ENCODE measurements at places on chromosomes 16 and 17.
A peak's percentile ranks its signal among the peaks of the same experiment; 100 is the strongest.

GRCh38 chr17:40317345-40317873, 8.4 kb downstream of the RARA start:
- H3K4me1 ChIP-seq: peaks cover 47% of the 10 kb centered on the region
- peak overlapping the region; percentile 97 for H3K4me3 ChIP-seq
- peak overlapping the region; percentile 62 for H3K27ac ChIP-seq
- H3K36me3 ChIP-seq: no peaks in the 10 kb centered on the region

GRCh38 chr17:66444031-66444430, 141.6 kb downstream of the PRKCA start:
- peaks cover 51% of the 10 kb centered on the region for H3K4me1 ChIP-seq
- H3K4me3 ChIP-seq: no peak overlapping the region
- no peak for DNase-seq
- H3K27ac ChIP-seq: no peak overlapping the region

GRCh38 chr17:33113991-33114370, 122.3 kb downstream of the SPACA3 start:
- H3K4me1 ChIP-seq: no peaks in the 10 kb centered on the region
- no peaks in the 10 kb centered on the region for H3K27me3 ChIP-seq
- H3K4me3 ChIP-seq: no peak overlapping the region
- no peak overlapping the region for H3K27ac ChIP-seq

- peaks cover 19% of the 10 kb centered on the region for H3K27me3 ChIP-seq
- H3K36me3 ChIP-seq: no peaks in the 10 kb centered on the region
- DNase-seq: no peak
- H3K4me1 ChIP-seq: no peaks in the 10 kb centered on the region
Measured at GRCh38 chr17:40499551-40500189, 1.8 kb downstream of the TNS4 start.

DNA sequence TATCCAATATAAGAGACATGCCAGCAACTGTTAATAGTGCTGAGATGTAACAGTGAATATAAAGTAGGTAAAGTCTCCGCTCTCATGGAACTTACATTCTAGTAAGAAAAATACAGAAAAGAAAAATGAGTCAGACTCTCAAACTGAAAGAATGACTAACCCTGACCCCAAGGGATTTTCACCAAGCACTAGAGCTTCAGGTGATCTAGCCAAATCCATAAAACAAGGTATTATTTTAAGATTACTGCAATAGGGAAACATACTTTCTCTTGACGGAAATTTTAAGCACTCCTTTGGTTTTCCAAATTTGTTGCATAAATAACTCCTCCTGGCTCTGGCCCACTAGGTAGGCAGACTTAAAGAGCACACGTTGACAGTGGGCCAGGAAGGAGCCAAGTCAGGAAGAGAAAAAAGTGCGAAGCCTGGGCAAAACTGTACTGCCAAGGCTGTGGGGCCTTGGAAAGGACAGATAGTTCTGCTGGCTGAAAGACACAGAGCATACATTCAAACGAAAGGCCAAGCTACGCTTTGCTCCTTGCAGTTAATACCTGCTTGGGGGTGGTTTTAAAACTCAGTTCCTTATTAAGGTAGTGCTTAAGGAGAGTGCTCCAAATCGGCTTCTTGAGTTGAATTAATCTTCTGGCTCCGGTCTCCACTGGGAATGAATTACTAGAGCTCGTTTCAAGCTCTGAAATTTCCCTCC, 1.4 kb downstream of the GOT2 start:
- DNase-seq: no peak
- H3K36me3 ChIP-seq: no peaks in the 10 kb centered on the region
- no peaks in the 10 kb centered on the region for H3K27me3 ChIP-seq
- H3K27ac ChIP-seq: no peak overlapping the region
- H3K4me3 ChIP-seq: peak overlapping the region; percentile 97

GRCh38 chr17:41382394-41382793, 288 bp upstream of the KRT34 start:
- no peaks in the 10 kb centered on the region for H3K4me1 ChIP-seq
- H3K36me3 ChIP-seq: no peaks in the 10 kb centered on the region
- H3K27me3 ChIP-seq: no peaks in the 10 kb centered on the region

- no peaks in the 10 kb centered on the region for H3K36me3 ChIP-seq
- no peak overlapping the region for H3K27ac ChIP-seq
- DNase-seq: no peak
- H3K4me1 ChIP-seq: no peaks in the 10 kb centered on the region
Measured at GRCh38 chr16:55116165-55116920, 185.7 kb downstream of the IRX5 start.

DNA sequence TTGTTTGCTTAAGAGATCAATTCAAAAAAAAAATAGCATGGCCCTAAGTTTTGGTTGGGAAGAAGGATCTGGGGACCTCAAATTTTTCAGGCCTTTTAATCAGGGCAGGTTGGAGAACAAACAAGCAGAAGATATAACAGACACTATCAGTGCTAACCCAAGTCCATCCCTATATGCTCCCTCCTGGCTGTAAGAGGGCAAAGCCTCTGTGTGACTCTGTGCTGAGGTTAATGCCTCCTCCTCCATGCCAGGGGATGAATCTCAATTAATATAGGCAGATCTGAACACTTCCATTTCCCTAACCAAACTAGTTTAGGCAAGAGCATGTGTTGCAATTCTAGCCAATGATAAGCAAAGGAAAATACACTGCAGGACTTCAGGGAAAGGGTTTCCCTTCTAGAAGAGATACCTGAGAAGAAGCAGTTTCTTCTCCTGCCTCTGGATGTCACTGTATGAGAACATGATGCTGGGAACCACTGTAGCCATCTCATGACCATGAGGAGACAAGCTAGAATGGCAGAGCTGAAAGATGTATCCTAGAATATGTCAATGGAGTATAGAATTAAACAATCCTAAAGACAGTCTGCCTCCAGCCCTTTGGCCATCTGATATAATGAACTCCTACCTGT, 76.0 kb downstream of the CHD9NB start:
- peak; percentile 19 for DNase-seq
- H3K4me1 ChIP-seq: no peaks in the 10 kb centered on the region
- H3K27ac ChIP-seq: no peak overlapping the region
- H3K27me3 ChIP-seq: no peaks in the 10 kb centered on the region

- H3K27me3 ChIP-seq: peaks cover 90% of the 10 kb centered on the region
- H3K4me1 ChIP-seq: no peaks in the 10 kb centered on the region
- no peak for DNase-seq
- no peaks in the 10 kb centered on the region for H3K36me3 ChIP-seq
- no peak overlapping the region for H3K27ac ChIP-seq
Measured at GRCh38 chr17:7095625-7096024, 15.6 kb upstream of the CLEC10A start.

- H3K4me1 ChIP-seq: no peaks in the 10 kb centered on the region
- no peak overlapping the region for H3K27ac ChIP-seq
- no peaks in the 10 kb centered on the region for H3K36me3 ChIP-seq
- no peak for DNase-seq
- H3K27me3 ChIP-seq: no peaks in the 10 kb centered on the region
Measured at GRCh38 chr17:60888812-60889709, 211.4 kb downstream of the BCAS3 start.

- no peaks in the 10 kb centered on the region for H3K36me3 ChIP-seq
- no peaks in the 10 kb centered on the region for H3K27me3 ChIP-seq
- peak overlapping the region; percentile 95 for H3K4me3 ChIP-seq
- peak overlapping the region; percentile 93 for H3K27ac ChIP-seq
- no peak for DNase-seq
Measured at GRCh38 chr17:72590882-72591281, 470.1 kb downstream of the SOX9 start.

DNA sequence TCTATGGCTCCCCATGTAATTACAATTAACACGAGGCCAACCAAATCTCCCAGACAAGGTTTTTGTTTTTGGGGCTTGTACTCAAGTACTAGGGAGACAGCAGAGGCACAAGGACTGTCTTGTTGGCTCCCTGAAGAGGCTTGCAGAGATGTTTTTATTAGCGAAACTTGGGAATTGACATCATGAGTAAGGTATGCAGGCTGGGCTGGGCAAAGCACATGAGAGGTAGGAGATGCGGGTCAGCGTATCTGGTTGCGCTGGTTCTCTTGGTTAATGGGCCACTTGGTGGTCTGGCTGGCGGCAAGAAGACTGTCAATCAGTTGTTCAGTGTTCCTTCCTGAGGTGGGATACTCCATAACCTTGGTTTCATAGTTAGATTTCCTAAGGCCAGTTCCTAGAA, 28.9 kb downstream of the LCMT1 start:
- H3K4me3 ChIP-seq: no peak overlapping the region
- no peaks in the 10 kb centered on the region for H3K36me3 ChIP-seq
- no peaks in the 10 kb centered on the region for H3K4me1 ChIP-seq
- no peaks in the 10 kb centered on the region for H3K27me3 ChIP-seq

GRCh38 chr17:74130841-74131240, 72.6 kb upstream of the RPL38 start:
- H3K27me3 ChIP-seq: peaks cover 71% of the 10 kb centered on the region
- peaks cover 4% of the 10 kb centered on the region for H3K4me1 ChIP-seq
- no peak for DNase-seq
- H3K36me3 ChIP-seq: no peaks in the 10 kb centered on the region
- no peak overlapping the region for H3K4me3 ChIP-seq

DNA sequence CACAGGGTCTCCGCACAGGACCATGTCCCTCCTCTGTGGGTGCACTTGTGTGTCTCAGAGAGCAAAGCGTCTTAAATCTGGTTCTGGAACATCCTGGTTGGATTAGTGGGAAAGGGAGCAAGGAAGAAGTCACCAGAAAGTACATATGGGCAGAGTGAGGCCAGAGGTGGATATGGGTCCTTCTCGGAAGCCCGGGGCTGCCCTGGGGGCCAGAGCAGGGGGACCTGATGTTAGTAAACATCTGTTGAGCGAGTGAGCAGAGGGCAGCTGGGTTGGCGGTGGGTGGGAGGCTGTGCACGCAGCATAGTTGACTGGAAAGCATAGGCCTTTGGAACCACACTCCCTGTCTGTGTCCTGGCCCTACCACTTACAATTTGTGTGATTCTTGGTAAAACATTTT, 22.7 kb downstream of the UNC13D start:
- H3K4me1 ChIP-seq: peaks cover 9% of the 10 kb centered on the region
- H3K27me3 ChIP-seq: no peaks in the 10 kb centered on the region
- no peak overlapping the region for H3K27ac ChIP-seq
- no peak overlapping the region for H3K4me3 ChIP-seq
- DNase-seq: no peak
- H3K36me3 ChIP-seq: no peaks in the 10 kb centered on the region

GRCh38 chr17:67243284-67243683, 1.7 kb downstream of the HELZ start:
- 0 out of 2 replicates have a peak, but pooled peaks cover 4% of the 10 kb centered on the region for H3K27me3 ChIP-seq
- H3K27ac ChIP-seq: no peak overlapping the region
- H3K4me3 ChIP-seq: peak overlapping the region; percentile 92
- H3K36me3 ChIP-seq: peaks cover 8% of the 10 kb centered on the region
- no peak for DNase-seq

DNA sequence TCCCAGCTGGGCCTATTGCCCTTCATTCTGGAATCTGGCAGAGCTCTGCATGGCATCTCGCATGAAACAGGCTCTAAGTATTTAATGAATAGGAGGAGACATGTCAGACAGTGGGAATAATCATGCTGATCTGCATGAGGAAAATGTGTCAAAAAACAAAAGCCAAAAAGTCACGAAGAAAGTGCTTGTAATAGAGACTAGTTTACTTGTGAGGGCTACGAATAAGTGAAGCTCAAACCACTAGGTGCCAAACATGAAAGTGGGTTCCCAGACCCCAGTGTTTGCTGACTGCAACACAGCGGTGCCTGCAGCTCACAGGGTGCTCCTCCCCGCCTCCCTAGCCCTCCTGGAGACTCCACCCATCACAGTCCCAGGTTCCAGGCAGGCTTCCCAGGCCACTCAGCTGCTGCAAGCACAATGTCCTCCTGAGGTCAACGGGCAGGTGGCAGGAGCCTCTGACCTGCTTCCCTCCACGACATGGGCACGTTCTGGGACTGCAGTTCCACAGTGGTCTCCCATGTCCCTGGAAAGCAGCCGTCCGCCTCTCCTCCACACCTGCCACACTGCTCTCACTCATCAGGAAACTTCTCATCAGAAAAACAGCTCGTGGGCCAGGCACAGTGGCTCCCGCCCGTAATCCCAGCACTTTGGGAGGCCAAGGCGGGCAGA, 96.5 kb downstream of the ANKRD11 start:
- DNase-seq: no peak
- H3K4me3 ChIP-seq: no peak overlapping the region
- H3K27me3 ChIP-seq: no peaks in the 10 kb centered on the region
- H3K27ac ChIP-seq: no peak overlapping the region
- no peaks in the 10 kb centered on the region for H3K4me1 ChIP-seq

- no peak overlapping the region for H3K4me3 ChIP-seq
- no peak overlapping the region for H3K27ac ChIP-seq
- H3K36me3 ChIP-seq: no peaks in the 10 kb centered on the region
- H3K4me1 ChIP-seq: no peaks in the 10 kb centered on the region
- DNase-seq: no peak
- H3K27me3 ChIP-seq: peaks cover 32% of the 10 kb centered on the region
Measured at GRCh38 chr16:2726923-2727322, 6.9 kb upstream of the PRSS27 start.

Data from MM.1S (cell line).